ENCODE measurements at places on chromosomes 4 and X.
A peak's percentile ranks its signal among the peaks of the same experiment; 100 is the strongest.

GRCh38 chr4:183142571-183143550 is 43.8 kb downstream of the WWC2 start:
- no peak for DNase-seq

GRCh38 chrX:15299941-15300851 is 15.2 kb downstream of the ASB11 start:
- DNase-seq, result peak; percentile 12

GRCh38 chrX:38275615-38276014 is 51.7 kb downstream of the RPGR start:
- no peak for DNase-seq

GRCh38 chr4:7727749-7728148 is 211.9 kb downstream of the AFAP1 start:
- DNase-seq, result no peak

DNA sequence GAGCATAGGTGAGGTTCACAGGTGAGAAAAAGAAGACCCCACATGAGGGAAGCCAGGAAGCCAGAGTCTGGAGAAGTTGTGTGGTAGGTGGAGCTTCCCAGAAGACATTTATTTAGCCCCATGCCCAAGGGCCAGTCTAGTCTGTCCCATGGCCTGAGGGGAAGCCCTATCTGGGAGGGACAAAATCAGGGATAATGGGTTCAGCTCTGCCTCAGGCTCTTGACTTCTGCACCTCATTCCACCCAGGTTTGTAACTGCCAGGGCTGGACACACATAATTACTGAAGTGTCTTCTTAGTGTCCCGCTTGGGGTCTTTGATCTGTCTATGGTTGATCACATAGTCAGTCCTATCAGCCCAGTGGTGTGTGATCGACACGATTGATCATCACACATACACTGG is 36.0 kb downstream of the TSC22D3 start:
- DNase-seq, result no peak

DNA sequence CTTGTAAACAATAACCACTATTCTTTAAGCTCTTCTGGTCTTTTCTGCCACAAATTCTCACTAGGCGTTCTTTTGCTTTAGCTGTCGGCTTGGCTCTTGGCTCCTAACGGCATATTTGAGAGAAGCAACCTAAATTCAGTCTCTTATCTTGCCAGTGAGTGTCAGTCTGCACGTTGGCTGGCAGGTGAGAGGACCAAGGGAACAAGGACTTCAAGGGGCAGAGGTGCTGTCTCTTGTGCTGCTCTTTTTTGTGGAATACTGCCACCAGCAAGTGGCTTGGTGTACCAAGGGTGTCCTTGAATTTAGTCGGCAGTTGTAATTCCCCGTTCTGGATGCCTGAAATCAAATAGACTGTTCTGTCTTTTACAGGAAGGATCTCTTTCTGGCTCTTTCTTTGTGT is 77.8 kb upstream of the SLC4A4 start:
- DNase-seq, result no peak

DNA sequence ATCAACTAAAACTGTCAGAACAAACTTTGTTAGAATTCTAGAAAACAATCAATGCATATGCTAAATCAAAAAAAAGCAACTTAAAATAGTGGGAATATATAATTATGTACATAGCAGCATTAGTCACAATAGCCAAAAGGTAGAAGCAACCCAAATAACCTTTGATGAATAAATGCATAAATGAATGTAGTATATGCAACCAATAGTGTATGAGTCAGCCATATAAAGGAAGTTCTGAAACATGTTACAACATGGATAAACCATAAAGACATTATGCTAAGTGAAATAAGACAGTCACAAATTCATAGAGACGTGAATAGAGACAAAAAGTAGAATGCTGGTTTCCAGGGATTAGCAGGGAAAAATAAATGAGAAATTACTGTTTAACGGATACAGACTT is 762.8 kb upstream of the INTU start:
- no peak for DNase-seq

DNA sequence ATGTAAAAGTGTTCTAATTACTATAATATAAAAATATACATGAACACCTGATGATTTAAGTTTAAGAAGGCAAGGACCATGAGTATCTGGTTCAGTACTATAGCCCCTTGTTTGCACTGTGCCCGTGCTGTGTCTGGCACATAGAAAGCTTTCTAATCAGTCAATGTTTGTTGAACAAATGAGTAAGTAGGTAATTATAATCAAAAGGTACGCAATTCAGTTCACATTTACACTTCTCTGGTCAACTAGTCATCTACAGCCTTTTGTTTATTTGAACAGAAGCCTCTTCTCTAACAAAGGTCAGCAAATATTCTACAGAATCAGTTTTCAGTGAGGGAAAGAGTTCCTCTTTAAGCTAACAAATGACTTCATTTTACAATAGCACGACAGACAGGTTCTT is 523.3 kb downstream of the SMARCA1 start:
- no peak for DNase-seq

- DNase-seq, result no peak
Measured at GRCh38 chrX:96387801-96388200, 296.8 kb upstream of the DIAPH2 start.

DNA sequence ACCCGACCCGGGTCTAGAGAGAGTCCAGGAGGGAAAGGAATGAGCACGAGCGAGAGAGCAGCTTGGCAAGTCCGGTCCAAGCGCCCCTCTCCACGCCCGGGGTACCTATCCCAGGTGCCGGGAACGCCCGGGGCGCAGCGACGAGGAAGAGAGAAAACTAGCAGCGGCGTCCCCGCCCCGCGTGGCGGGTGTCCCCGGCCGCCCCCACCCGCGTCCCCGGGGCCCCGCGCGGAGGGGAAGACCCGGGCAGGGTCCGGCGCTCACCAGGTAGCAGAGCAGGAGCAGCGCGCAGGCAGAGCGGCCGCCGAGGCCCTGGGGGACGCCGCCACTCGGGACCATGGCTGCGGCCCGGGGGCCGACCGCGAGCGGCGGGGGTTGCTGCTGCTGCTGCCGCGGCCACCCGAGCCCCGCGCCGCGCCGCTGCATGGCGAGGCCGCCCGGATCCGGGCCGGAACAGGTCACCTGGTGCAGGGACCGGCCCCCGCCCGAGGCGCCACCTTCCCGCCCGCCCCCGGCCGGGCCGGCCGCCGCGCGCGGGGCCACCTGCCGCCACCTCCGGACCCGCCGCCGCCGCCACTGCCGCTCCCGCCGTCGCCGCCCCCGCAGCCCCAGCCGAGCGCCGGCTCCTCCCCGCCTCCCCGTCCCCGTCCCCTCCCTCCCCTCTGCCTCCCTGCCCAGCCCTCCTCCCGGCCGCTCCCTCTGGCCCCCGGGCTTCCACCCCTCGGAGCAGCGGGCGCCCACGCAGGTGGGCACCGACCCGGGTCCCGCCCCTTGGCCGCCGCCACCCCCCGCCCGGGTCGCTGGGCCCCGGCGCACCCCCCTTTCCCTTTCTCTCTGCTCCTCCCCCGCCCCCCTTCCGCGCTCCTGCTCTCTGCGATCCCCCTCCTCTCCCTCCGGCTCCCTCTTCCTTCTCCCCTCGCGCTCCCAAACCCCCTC is at the start of gene SEL1L3:
Gene SEL1L3, minus strand, starts transcription at position 578 of the 936 bp plus-strand sequence. Its CDS starts 152 bp downstream, at position 426.
- no peak for DNase-seq

- DNase-seq, result no peak
Measured at GRCh38 chrX:50586980-50587379, 116.4 kb upstream of the DGKK start.

GRCh38 chr4:119281393-119281792 is 40.5 kb downstream of the FABP2 start:
- no peak for DNase-seq

DNA sequence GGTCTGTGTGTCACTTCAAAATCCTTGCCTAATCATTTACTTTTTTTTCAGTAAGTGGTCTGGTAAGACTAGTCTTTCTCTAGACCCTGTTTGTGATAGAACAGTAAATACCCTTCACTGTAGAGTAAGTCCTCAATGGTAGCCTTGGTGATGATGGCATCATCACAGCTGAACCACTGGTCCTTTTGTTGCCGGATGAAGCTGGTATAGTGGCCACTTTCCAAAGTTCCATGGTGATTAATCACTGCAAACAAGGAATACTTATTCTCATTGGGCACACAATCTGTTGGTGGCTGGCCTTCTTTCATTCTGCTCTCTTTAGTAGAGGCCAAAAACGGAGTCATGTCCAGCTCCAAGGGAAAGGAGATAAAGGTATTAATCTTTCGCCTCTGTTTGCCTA is 2.9 kb downstream of the USP51 start:
- DNase-seq, result no peak

DNA sequence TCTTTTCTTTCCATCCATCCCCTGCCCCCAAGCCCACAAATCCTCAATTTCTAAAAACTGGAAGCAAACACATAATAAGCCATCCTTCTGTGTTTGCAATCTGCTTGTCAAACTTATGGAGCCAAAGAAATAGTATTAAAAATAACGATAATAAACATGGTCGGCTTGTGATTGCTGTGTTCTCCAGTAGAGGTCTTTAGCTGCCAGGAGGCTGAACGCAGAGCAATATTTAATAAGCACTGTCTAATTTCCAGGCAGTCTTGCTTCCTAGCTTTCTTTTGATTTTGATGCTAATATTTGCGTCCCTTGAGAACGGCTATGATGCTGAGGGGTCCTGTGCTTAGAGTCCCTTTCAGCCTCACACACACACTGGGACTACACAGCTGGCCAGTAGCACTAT is 3.2 kb upstream of the HELT start:
- DNase-seq, result no peak

DNA sequence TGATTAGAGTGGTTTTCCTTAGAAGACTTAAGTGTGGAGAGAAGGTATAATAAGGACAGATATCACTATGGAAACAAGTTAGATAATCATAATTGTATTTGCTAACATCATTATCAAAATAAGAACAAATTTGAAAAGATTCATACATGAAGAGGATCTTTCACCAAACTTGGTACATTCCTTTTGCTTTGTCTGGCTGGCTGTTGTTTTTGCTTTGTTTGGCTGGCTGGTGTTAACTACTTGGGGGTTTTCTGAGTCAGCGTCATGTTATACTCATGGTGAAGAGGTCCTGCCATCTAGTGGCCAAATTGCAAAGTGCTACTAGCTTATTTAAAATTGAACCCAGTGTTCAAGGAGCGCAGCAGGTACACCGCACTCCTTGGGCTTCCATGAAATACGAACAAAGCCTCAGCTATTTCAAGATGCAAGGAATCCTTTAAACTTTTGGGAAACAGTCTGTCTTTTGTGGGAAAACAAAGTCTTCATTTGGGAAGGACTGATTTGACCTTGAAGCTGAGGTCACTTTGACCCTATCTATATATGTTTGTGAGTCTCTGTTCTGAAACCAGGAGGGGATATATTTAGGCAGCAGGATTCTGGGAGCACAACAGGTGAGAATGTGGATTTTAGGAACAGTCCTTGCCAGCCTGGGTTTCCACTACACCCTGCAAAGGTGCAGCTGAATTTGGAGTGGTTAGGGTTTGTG is 129.7 kb downstream of the PLS3 start:
- peak; percentile 15 for DNase-seq

DNA sequence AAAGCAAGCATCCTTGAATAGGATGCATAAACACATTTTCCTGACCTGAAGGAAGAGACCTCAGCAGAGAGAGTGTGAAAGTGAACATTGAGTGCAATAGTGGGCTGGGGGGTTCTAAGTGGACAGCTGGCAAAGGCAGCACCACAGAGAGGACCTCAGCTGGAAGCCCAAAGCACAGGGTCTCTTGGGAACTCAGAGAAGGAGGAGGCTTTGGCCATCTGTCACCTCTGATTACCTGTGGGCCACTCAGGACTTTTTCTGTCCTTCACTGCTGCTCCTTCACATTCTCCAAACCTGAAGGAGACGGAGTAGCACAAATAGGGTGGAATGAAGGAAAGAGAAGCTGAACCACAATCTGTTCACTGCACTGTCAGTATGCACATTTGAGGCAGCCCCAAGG is 37.9 kb upstream of the FAT4 start:
- DNase-seq, result no peak

- no peak for DNase-seq
Measured at GRCh38 chrX:119017077-119017476, 42.7 kb downstream of the LONRF3 start.

DNA sequence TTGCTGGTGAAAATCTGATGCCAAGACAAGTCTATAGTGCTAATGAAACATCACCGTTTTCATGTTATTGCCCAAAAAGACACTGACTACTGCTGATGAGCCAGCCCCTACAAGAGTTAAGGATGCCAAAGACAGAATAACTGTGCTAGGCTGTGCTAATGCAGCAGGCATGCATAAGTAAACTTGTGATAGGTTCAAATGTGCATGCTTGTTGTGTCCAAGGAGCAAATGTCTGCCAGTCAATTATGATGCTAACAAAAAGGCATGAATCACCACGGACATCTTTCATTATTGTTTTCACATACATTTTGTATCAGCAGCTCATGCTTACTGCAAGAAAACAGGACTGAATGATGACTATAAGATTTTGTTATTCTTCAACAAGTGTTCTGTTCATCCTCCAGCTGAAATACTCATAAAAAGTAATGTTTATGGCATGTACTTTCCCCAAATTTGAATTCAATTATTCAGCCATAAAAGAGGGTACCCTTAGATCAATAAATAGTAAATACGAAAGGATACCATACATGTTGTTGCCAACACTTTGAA is 306.9 kb upstream of the ARSJ start:
- no peak for DNase-seq

DNA sequence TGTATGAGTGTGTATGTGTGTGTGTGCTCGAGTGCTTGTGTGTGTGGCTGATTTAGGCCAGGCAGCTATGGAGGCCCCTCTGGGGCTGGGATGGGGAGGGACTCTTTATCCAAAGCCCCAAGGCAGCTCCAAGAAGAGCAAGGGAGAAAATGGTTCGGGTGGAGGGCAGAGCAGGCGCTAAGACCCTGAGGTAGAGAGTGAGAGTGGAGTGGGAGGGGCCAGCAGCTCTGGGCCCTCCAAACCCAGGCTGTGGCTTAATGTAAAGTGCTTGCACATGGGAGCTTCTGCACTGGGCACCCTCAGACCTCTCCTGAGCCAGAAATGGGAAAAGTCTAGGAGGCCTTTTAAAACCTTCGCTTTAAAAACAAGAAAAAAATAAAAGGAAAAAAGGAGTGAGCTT is 233.5 kb upstream of the PSAPL1 start:
- DNase-seq, result no peak

DNA sequence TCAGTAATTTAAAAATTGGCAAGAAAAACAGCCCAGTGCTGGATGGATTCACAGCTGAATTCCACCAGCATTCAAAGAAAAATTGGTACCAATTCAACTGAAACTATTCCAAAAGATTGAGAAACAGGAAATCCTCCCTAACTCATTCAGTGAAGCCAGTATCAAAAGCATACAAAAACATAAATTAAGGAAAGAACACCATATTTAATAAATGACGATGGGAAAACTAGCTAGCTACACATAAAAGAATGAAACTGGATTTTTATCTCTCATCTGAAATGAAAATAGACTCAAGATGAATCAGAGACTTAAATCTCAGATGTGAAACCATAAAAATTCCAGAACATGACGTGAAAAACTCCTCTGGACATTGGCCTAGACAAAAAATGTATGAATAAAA is 516.8 kb upstream of the SPANXN1 start:
- no peak for DNase-seq

DNA sequence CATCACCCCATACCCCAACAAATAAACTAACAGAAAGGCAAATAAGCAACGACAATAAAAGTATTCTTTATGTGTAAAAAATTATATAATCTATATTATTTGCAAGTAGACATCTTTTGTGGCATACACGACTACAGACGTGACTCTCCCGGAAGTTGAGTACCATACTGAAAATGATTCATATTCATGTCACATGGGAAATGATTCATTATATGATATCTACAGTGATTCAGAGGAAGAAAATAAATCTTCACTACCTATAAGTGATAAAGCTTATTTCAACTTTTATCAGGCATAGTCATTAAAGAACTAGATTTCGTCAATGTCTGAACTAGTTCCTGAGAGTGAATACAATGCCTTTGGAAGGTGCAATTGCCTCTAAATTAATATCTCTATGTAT is 4.6 kb upstream of the ANTXR2 start:
- DNase-seq, result no peak

GRCh38 chrX:151789179-151789800 is 54.7 kb downstream of the CNGA2 start:
- no peak for DNase-seq

Data from NCI-H2171 (cell line).